ENCODE measurements at places on chromosomes 11 and 22. TPM values are rescaled to one million over a fixed set of nuclear protein-coding genes. Genes with fewer than 3 reads are reported as not detected.
A peak's percentile ranks its signal among the peaks of the same experiment; 100 is the strongest.

CD6 gene
- not detected for total RNA-seq

GRCh38 chr11:67506426-67507051, 1.4 kb upstream of the PITPNM1 start:
- DNase-seq = no peak

FOSL1 gene
- total RNA-seq = 8.9 TPM

GRCh38 chr22:48724899-48725298, 1102.8 kb downstream of the BRD1 start:
- DNase-seq = no peak

- no peak for DNase-seq
Observed at GRCh38 chr22:24543679-24544243, 11.2 kb downstream of the GUCD1 start.

- no peak for DNase-seq
Observed at GRCh38 chr22:38710866-38711265, 5.1 kb downstream of the GTPBP1 start.

CTSC gene
- total RNA-seq = 216 TPM

OR9G4 gene
- not detected for total RNA-seq

DNA sequence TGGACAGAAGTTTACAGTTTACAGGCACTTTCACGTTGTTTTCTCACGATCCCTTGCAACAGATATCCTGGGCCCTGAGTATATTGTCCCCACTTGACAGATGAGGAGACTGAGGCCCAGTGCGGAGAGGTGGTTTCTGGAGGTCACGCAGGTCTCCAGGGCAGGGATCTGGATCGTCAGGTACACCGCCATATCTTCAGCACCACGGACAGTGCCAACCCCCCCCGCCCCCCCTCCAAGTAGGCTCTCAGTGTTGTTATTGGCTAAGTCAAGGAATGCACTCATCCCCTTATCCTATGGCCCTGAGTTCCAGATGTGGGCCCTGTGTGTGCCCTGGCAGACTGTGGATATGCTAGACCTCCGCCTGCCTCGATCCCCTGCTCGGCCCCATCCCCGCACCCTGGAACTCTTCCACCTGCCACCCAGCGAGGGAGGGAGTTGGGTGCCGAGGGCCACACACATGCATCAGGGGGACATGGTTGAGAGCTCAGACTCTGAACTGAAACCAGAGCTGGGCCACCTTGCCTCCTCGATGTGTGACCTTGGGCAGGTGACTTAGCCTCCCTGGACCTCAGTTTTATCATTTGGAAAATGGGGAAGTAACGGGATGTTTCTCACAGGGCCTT, 37.5 kb downstream of the MPPED1 start:
- DNase-seq = no peak

DNA sequence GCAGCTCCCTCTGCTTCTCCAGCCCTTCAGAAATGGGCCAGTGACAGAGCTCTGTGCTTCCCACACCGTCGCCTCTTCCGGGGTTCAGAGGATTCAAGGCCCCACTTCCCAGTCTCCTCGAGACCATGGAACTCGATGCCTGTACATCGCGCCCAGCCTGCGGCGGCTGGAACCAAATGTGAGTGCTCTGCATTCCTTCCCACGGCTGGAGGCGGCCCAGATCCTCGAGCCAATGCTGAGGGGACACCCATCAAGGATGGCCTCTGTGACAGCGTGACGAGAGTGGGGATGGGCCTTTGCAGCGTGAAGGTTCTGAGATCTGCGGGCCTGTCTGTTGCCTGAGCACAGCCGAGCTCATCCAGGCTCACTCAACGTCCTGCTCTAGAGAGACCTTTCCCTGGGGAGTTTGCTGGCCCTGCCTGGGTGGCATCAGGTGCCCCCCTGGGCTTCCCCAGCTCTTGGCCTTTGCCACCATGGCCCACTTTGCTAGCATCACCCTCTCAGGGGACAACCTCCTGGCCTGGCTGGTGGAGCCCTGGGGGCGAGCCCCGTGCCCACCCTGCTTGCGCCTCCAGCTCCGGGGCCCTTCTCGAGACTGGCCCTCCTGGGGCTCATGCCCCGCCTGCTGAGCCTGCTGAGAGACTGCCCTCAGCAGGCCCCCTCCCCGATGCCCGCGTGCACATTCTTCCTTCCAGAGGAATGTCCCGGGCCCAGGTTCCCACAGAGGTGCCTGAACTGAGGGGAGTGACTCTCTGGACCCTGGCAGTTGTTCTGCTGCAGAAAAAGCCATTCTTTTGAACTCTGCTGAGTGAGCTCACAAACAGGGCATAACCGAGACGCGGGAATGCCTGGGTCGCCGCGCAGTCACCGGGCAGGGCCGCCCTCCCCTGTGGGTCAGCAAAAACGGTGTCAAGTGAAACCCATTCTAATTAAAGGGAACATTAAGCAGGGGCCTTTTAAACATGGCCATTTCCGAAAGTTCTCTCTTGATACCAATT, 7.3 kb upstream of the MYEOV start:
- DNase-seq = no peak

GRCh38 chr11:116333001-116333535, 439.7 kb downstream of the BUD13 start:
- DNase-seq = no peak

DNA sequence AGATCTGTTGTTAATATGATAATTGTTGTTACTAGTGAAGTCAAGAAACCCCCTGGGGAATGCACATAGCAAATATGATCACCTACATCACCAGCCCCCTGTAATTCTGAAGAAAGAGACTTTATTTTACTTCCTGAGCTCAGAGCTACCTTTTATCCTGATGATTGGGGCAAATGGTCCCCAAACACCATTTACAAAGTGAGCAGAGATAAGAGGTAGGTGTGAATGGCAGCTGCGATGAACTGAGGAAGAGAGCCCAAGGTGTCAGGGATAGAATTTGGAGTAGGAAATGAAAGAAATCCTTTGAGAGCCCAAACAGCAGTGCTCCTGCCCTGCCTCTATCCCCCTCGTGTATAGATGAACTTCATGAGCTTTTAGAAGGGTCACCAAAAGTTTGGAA, 69.1 kb downstream of the TENM4 start:
- no peak for DNase-seq

DNA sequence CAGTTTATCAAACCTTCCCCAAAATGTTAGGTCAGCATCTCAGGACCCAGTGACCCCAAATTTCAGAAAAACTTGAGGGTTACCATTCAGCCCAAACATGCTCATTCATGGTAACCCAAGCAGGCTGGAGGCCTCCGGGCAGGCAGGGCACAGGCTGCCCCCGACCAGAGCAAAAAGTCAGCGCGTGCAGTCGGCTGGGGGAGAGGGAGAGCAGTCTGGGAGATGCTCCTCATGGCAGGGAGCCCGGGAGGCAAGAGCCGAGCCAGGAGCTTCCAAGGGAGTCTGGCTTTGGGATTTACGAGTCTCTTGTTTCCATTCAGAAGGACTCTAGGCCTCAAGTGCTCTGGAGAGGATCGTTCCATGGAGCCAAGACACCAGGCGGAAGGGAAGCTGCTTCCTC, 45.7 kb downstream of the RPUSD4 start:
- no peak for DNase-seq

DNA sequence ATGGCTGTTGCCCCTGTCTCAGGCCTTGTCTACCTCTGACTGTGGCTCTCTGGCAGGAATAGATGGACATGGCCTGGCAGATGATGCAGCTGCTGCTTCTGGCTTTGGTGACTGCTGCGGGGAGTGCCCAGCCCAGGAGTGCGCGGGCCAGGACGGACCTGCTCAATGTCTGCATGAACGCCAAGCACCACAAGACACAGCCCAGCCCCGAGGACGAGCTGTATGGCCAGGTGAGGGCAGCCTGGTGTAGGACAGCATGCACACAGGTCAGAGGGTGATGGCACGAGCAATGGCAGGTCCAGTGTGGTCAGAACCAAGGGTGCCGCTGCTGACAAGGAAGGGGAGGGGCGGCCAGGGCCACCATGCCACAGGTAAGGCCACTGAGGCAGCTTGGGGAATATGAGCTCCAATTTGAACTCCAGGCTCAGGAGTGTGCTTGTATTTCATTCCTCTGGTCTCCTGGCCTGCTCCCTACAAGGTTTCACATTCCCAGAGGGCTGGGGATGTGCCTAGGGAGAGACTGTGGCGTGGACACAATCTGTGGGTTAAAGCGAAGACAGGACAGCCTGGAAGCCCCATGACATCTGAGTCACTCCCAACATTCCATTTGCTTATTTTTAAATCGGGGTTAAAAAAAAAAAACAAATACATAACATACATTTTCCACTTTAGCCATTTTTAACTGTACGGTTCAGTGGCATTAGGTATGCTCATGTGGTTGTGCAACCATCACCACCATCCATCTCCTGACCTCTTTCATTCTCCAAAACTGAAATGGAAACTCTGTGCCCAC, 562 bp downstream of the FOLR3 start:
- DNase-seq = no peak

GRCh38 chr22:49769691-49770546, 57.8 kb downstream of the BRD1 start:
- DNase-seq = no peak

DNA sequence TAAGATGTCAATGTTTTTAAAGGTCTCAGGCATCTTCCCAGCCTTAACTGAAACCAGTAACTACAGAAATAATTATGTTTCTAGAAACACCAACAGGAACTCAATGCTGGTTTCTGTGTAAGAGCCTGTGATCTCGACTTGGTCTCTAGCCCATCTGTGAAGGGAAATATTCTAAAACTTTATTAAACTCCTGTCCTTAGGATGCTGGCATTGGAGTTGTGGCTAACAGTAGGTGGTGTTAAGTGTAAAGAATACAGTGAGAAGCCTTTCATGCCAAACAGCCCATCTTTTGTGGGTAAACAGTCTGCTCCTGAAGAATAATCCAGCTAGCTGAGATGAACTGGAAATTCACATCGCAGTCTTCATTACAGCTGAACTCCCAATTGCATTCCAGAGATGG, 133.2 kb downstream of the ADAMTS15 start:
- DNase-seq = no peak

MN1 gene
- total RNA-seq = 0.16 TPM

DNA sequence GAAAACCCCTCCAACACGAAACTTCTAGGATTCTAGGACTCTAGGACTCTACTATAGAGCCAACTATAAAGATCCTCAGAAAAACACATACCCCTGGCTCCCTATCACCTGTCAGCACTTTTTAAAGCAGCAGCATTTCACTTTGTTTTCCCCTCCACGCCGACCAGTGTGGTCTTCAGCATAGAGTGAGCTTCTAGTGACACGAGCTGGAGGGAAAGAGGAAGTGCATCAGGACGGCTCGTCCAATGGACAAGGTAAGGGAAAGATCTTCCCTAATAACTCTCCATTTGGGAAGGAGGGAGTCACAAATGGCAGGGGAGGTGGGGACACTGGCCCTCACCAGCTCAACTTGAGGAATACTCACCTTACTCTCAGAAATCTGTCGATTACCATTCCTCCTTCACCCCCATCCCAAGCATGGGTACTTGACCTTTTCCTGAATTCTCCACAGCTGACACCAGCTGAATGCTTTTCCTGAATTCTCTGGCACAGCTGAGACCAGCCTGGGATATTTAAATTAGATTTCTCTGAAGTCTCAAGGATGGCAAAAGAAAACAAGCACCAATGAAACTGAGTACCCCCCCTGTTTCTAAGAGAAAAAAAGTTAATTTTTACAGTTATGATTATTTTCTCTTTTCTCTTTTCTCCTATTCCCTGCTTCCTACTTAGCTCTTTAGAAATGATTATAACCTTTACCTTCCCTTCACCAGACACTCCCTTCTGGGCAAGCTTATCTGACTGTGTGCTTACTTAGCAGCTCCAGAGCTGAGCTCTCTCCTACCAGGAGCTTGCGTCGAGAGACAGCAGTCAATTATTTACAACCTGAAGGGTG, 33.3 kb upstream of the NNMT start:
- DNase-seq = peak; percentile 69

TBX1 gene
- not detected for total RNA-seq

- no peak for DNase-seq
Observed at GRCh38 chr11:124482362-124483147, 37.1 kb upstream of the OR8B8 start.

OR2AG1 gene
- not detected for total RNA-seq

MS4A7 gene
- total RNA-seq = not detected

DNA sequence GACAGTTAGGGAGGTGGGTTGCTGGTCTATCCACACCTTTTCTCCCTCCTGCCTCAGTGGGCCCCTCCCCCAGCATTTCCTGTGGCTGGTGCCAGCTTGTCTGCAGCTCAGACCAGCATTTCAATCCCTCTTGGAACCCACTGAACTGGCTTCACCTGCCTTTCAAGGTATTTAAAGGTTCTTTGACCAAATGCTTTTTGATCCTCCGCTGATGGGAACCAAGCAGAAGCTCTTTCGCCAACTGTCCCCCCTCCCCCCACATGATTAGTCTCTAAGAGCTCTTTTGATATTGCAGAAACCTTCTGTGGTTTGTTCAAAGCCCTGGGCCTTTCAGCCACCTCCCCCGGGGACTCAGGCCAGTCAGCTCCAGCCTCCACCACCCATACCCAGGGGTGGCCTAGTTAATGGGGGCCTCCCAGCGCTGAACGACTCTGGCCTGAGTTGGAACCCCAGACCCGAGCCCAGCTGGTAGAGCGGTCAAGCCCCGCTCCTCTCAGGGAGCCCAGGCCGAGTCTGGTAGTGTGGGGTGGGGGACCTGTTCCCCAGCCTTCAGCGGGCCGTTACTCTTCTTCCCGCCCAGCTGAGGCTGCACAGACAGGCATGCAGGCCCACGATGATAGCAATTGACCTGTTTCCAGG, 6.0 kb upstream of the SYT7 start:
- no peak for DNase-seq

GRCh38 chr11:123509737-123510578, 79.9 kb downstream of the GRAMD1B start:
- no peak for DNase-seq

GRCh38 chr11:75802021-75802912, 12.7 kb upstream of the UVRAG start:
- DNase-seq = no peak

DNA sequence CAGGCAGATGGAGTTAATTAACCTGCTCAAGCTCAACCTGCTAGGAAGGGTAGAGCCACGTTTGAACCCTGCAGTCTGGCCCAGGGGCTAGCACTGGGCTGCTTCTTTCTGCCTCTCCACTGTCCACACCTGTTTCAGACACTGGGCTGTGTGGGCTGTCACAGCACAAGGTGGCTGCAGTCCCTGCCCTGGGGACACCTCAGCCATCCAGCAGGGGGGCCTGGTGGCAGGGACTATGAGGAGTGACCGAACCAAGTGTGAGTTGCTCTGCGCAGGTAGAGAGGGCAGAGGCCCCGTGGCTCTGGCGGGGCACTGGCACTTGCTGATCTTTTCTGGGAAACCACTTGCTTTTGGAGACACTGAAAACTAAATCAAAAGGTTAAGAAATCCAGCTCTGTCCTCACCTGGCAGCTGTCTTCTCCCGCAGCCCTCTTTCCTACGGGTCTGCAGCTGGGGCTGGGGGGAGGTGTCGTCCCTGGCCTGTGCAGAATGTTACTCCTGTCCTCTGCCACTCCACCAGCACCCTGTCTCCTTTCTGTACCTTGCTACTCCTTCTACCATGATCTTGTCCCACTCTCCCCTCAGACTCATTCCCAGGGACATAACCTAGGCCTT, 5.8 kb downstream of the BAD start:
- no peak for DNase-seq

APOA5 gene
- not detected for total RNA-seq

FAM118A gene
- total RNA-seq = 29.2 TPM

DNA sequence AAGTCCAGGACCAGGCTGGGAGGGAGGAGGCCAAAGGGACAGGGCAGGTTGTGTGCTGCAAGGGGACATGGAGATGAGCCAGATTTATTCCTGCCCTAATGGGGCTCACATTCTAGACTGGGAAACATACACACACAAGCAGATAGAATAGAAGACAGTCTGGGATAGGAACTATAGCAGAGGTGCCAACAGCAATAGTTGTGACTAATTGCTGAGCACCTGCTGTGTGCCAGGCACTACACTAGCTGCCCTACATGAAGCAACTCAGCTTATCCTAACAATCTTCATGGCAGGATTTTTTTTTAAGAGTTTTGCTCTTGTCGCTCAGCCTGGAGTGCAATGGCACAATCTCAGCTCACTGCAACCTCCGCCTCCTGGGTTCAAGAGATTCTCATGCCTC, 11.4 kb downstream of the MOGAT2 start:
- DNase-seq = no peak
